Epithelial cell of proximal tubule (primary cell): ENCODE measurements at places on chromosomes 6 and 20. TPM values are rescaled to one million over a fixed set of nuclear protein-coding genes. Genes with fewer than 3 reads are reported as not detected.

SLC16A10 gene
- total RNA-seq = 0.63 and 1.9 TPM in 2 replicates

- no peak for DNase-seq
Observed at GRCh38 chr6:48628316-48628715, 517.3 kb upstream of the PTCHD4 start.

GRCh38 chr6:158586652-158587051 is 26.8 kb downstream of the TMEM181 start:
- no peak for DNase-seq

GRCh38 chr20:41095110-41095969 is 42.0 kb upstream of the PLCG1 start:
- no peak for DNase-seq

- DNase-seq = no peak
Observed at GRCh38 chr6:145327586-145327985, 407.7 kb downstream of the EPM2A start.

- no peak for DNase-seq
Observed at GRCh38 chr6:79084693-79085092, 6.6 kb upstream of the PHIP start.

DNA sequence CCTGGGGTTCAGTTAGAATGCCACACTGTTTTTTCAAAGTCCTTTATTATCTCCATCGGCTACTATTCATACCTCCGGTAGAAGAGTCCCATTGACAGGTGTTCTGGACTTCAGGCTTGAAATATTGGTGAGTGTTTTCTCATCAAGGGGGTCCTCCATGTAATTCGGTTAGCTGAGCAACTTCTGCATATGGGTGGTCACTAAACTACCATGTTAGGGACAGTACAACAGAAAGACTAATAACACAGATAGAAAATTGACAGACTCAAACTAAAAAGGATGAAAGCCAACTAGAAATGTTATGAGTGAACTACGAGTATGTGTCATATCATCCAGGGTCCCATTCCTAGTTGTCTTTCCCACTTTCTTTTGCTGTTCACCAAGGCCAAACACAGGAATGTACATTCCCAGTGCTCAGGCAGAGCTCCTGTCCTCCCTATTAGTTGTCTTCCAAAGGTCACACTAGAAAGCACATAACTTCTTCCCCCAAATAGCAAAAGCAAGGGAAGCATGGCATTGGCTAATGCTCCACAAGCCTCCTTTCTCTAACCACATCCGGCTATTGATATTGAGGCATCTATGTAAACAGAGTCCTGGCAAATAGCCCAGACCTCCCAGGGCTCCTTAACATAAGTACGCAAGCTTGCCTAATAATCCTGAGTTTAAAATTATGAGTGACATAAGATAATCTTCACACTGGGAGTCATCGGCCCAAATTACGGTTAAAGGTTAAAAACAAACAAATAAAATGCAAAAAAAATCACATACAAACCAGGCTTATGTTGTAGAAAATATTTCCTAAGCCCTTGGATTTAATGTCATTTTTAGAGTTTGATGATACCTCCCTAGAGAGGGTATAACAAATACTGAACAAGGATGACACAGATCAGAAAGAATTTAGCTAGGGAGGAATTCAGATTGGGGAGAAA is 13.2 kb downstream of the CCN2 start:
- DNase-seq = no peak

DNA sequence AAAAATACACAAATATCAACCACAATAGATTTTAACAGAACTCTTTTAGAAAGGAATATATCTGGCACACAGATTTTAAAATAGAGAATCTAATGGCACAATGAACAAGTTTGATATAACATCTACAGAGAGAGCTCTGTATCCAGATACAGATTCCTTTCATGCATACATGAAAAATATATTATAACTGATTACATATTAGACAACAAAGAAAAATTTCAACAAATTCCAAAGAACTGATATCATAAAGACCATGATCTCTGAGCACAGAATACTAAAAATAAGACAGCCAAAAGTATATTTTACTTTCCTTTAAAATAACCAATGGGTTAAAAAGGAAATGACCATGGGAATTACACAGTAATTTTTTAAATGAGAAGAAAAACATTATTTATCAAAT is 74.1 kb upstream of the MAP7 start:
- no peak for DNase-seq

- DNase-seq = no peak
Observed at GRCh38 chr20:33647603-33648395, 14.3 kb upstream of the C20orf144 start.

PROCR gene
- total RNA-seq = 39.3 and 56.6 TPM in 2 replicates

NANP gene
- 4.4 and 8.8 TPM in 2 replicates for total RNA-seq

DNA sequence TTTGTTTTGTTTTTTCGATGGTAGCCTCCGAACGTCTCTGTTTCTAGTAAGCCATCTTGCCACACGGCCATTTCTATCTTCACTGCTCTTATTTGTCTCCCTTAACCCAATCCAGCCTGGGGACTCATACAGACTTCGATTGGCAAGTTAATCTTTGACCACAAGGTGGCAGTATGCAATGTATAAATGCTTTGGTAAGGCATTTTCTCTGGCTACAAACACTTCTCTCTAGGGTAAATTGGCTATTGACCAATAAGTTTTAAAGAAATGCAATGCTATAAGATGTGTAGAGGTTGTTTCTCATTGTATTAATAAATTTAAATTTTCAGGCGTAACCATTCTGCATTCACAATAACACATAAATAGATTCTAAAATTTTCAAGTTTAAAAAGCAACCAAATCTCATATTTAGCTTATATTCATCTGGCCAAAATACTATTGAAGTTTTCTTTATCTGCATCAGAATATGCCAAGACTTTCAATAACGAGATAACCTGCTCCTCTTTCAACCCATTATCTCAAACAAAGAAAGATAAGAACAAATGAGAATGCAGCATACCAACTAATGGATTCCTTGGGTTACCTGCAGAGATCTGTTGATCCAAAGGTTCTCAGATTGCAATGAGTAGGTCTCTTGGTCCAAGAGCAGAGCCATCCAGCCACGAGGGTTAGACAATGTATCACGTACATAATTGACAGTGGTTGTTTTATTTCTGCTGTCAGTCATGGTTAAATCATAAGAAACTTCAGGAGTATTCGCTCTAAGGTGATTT is 231.9 kb downstream of the PKHD1 start:
- no peak for DNase-seq

GRCh38 chr6:11093376-11093625 is 333 bp upstream of the SMIM13 start:
- no peak for DNase-seq

DNA sequence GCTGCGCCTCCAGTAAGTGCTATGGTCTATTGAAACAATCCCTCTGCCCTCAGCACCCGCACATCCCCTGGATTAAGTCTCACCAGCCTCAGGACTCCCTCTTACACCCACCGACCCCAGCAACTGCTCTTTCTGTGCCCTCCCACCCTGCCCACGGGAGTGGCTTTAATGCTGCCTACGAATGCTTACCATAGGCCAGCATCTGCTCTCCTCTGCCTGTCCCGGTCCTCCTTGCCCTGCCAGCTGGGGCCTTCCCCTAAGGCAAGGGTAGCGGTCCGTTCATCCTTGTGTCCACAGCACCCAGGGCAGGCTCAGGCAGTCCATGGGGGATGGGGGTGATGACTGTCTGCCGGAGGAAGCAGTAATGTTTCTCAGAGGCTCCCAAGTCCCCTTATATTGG is 4.1 kb downstream of the EBF4 start:
- no peak for DNase-seq

GRCh38 chr20:41154436-41155176 is 17.3 kb downstream of the PLCG1 start:
- DNase-seq = no peak

GRCh38 chr6:36912586-36912985 is 26.8 kb downstream of the C6orf89 start:
- DNase-seq = no peak

DNA sequence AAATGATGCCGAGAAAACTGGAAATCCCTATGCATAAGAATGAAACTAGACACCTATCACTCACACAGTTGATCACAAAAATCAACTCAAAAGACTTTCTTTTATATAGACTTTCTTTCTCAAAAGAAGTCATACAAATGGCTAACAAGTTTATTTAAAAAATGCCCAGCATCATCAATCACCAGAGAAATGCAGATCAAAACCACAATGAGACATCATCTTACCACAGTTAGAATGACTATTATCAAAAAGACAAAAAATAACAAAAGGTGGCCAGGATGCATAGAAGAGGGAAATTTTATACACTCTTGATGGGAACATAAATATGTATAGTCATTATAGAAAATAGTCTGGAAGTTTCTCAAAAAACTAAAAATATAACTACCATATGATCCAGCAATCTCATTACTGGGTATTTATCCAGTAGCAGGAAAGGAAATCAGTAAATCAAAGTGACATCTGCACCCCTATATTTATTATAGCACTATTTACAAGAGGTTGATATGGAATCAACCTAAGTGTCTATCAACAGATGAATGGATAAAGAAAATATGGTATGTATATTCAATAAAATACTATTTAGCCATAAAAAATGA is 3.4 kb upstream of the RNF217 start:
- DNase-seq = no peak

KCNG1 gene
- 5.2 and 10.5 TPM in 2 replicates for total RNA-seq

GRCh38 chr6:39266375-39266774 is 37.1 kb upstream of the KCNK5 start:
- no peak for DNase-seq

GRCh38 chr6:42316981-42317380 is 99.3 kb upstream of the MRPS10 start:
- DNase-seq = no peak

CNR1 gene
- 1.8 and 4.2 TPM in 2 replicates for total RNA-seq

TAB2 gene
- total RNA-seq = 16.9 and 18.7 TPM in 2 replicates

- no peak for DNase-seq
Observed at GRCh38 chr6:6583836-6584235, 4.7 kb upstream of the LY86 start.

MKKS gene
- 5.1 and 8.8 TPM in 2 replicates for total RNA-seq

DNA sequence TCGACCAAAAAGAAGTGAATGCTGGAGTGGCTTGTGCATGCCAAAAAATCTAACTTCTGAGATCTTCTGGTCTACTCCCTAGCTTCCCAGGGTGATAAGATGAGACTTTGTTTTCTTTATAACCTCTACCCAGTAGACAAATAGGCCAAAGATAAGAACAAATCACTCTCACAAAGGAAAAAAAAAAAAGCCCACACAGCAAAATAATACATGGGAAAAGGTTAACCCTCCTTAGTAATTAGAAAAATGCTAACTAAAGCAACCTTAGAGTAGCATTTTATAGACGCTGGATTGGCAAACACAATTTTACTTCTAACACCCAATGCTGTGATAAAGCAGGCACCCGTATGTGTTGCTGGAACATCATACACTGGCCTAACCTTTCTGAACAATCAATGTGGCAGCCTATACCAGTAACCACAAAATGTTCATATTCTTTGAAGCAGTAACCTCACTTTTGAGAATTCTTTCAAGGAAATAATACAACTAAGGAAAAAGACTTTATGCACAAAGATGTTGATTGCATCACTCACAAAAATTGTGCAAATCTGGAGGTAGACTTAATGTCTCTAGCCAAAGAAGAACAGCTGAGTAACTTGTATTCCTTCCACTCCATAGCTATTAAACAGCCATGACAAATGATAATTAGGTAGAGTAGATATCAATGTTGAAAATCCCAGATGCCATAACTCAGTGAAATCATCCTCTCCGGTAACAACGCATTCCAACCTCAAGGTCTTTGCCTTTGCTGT is 116.3 kb upstream of the QKI start:
- DNase-seq = no peak

DNA sequence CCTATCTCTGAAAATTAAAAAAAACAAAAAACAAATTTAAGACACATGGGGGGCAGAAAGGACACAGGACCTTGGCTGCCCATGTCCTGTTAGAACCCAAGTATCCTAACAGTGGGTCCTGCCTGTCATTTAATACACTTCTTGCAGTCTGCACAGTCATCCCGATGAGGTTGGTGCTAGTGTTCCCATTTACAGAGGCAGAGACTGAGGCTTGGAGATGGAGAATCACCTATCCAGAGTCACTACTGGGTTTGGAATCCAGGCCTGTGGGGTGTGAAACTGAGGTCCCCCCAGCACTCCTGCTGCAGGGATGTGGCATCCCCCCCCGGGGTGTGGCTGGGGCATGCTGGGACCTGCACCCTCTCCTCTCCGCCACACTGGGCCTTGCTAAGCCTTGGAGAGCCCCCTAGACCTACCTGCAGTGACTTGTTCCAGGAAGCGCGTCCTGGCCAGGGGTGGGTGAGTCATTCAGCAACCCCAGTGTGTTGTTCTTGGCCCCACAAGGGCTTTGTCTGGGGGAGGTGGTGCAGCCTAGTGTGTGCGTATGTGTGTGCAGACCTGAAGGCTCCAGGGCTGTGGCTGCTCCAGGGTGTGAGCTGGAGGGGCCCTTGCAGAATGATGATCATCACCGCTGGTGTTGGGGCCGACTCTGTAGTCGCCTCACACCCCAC is 49.7 kb downstream of the BCAS4 start:
- peak; percentile 26 for DNase-seq

DNA sequence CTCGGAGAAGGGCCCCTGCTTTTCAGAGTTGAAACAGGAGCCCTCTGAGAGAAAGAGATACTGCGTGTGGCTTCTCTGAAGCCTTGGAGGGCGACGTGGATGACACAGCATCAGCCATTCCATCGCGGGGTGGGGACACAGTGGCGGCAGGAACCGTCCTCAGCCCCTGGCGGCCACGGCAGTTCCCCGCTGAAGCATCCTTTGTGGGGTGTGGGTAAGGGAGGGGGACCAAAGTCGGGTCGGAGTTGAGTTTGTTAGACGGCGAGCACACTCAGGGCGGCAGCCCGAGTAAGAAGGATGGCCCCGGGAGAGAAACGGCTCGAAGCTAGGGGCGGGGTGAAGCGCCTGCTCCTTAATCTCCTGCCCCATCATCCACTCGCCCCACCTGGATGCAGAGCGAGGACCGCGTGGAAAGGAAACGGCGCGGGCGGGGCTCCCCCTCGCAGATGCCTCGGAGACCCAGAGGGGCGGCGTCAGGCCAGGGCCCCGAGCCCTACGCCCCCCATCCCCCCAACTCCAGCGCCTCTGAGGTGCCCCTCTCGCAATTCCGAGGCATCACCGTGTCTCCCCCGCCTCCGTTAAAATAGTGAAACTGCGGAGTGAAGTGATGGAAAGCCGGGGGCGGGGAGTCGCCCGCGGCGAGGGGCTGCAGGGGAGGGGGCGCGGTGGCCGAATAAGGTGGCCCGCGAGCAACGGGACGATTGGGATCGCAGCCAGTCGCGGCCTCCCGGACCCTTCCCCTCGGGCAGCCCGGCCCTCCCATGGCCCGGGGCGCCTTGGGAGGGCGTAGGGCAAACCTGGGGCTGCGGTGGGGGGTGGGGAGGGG is 796 bp upstream of the RREB1 start:
- no peak for DNase-seq

DNA sequence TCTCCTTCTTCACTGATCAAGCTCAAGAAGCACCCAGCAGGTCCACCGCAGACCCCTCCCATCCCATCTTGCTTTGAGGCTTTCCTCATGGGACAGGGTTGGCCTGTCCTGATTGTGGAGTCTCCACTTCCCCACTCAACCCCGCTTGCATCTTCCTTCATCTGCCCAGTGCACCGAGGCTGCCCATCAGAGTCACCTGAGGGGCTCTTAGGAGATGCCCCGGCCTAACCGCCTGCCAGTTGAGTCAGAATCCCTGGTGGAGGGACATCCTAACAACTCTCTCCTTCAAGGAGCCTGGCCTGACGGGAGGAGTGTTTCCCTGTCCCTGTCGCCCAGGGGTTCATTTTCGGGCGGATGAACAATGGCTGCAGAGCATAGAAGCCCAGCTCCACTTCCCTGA is 46.1 kb downstream of the RBM38 start:
- no peak for DNase-seq

PLCB4 gene
- total RNA-seq = 37.4 and 59.6 TPM in 2 replicates

GTSF1L gene
- not detected in 2 replicates for total RNA-seq

- DNase-seq = no peak
Observed at GRCh38 chr6:4105980-4106536, 27.1 kb upstream of the FAM217A start.
